Activated CD4-positive, alpha-beta T cell treated with anti-CD3 and anti-CD28 coated beads for 48 hours (primary cell): ENCODE measurements at places on chromosomes 4 and X.

GRCh38 chr4:82559735-82560120, 2.1 kb downstream of the TMEM150C start:
- no peak for DNase-seq

GRCh38 chrX:107707866-107708265, 67.7 kb downstream of the TSC22D3 start:
- DNase-seq, result no peak

- no peak for DNase-seq
These were observed 17.1 kb downstream of the DDX3X start for GRCh38 chrX:41350976-41351569.

- DNase-seq, result no peak
These were observed 691.5 kb downstream of the KCTD8 start for GRCh38 chr4:43757147-43757546.

GRCh38 chrX:144722307-144722706, 525.0 kb upstream of the SPANXN1 start:
- DNase-seq, result no peak
